Bone marrow (tissue), 2 donors: ENCODE measurements at places on chromosomes 11 and 22.
A peak's percentile ranks its signal among the peaks of the same experiment; 100 is the strongest.

GRCh38 chr11:132284611-132285010, 914.2 kb downstream of the NTM start:
- no peak for DNase-seq

GRCh38 chr11:122204206-122204605, 88.2 kb upstream of the BLID start:
- DNase-seq = no peak

GRCh38 chr11:62806611-62807121, 1.4 kb upstream of the NXF1 start:
- no peak for DNase-seq

GRCh38 chr11:297586-298405, 1.5 kb downstream of the IFITM5 start:
- no peak for DNase-seq

- no peak for DNase-seq
These were observed 31.0 kb upstream of the HSD17B12 start for GRCh38 chr11:43649501-43649900.

GRCh38 chr11:57667736-57668433, at the start of gene ZDHHC5:
TSS of gene ZDHHC5 (plus strand) at chr11:57668114. CDS start at chr11:57673091, 4,977 bp downstream.
- DNase-seq = peak; percentile 89

- DNase-seq = no peak
These were observed 10.0 kb downstream of the ZNF143 start for GRCh38 chr11:9470765-9471164.

GRCh38 chr11:27949951-27950738, 157.8 kb downstream of the KIF18A start:
- no peak for DNase-seq
